ENCODE measurements at places on chromosomes 12 and 14.
A peak's percentile ranks its signal among the peaks of the same experiment; 100 is the strongest.

- DNase-seq, result no peak
Measured at GRCh38 chr12:66538970-66539369, 139.9 kb downstream of the GRIP1 start.

GRCh38 chr12:22657538-22657937 is 32.6 kb downstream of the ETNK1 start:
- DNase-seq, result no peak

DNA sequence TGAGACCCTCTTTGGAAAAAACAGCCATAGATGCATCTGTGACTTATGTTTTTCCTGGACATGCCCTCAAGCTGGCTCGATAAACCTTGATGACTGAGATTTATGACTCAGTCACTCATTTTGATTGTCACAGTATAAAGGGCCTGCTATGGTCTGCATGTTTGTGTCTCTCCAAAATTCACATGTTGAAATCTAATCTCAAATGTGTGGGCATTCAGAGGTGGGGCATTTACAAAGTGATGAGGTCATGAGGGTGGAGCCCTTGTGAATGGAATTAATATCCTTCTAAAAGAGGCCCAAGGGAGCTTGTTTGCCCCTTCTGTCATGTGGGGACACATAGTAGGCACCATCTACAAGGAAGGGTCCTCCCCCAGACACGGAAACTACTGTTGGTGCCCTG is 372.9 kb downstream of the APAF1 start:
- no peak for DNase-seq

DNA sequence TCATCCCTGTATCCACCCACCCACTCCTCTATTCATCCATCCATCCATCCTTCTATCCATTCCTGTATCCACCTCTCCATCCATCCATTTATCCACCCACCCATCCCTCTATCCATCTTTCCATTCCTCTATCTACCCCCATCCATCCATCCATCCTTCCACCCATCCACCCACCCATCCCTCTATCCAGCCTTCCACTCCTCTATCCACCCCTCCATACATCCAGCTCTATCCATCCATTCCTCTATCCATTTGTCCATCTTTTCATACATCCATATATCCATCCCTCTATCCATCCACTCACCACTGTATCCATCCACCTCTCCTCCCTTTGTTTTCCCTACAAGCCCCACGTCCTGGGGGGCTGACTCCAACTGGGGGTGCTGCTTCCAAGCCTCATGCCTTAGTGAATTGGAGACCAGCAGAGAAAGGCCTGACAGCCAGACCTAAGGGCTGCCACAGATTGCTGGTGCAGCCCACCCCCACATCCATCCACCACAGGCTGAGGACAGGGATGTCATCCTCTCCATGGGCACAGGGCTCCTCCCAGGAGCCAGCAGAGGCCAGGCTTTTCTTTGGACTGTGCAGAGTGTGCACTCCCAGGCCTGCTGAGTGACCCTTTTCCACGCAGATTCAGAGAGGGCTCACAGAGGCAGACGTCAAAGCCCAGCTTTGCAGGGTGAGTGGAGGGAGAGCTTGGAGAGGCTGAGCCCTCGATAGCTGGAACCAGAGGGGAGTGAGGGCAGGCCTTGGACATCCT is 18.9 kb upstream of the GPR132 start:
- DNase-seq, result no peak

GRCh38 chr14:60184146-60184904 is 19.1 kb upstream of the DHRS7 start:
- DNase-seq, result peak; percentile 56

- no peak for DNase-seq
Measured at GRCh38 chr12:123358035-123358434, 6.6 kb downstream of the SBNO1 start.

- no peak for DNase-seq
Measured at GRCh38 chr14:75648066-75648838, 12.4 kb downstream of the ERG28 start.

DNA sequence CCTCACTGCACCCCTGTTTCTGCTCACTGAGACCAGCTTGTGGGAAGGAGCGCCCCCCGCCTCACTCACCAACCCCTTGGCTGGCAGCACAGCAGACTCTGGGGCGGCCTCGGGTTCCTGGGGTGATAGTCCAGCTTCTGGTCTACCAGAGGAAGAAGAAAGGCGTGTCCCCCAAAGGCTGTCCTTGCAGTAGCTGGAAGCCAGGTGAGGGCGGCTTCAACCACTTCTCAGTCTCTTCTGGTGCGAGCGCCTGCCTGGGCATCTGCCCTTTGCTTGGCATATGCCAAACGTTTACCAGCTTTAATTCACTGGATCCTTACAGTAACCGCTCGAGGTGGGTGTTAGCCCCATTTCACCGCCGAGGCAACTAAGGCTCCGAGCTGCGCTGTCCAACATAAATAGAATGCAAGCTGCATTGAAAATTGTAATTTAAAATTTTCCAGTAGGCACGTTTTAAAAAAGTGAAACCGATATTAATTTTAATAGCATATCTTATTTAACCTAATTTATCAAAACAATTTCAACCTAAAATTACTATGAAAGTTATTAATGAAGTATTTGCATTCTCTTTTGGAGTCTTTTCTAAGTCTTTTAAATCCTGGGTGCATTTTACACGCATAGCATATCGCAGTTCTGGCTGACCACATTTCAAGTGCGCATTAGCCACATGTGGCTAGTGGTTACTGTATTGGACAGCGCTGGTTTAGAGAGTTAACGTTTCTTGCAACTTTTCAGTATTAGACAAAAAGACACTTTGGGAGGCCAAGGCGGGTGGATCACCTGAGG is 872 bp downstream of the FAM177A1 start:
- DNase-seq, result no peak

DNA sequence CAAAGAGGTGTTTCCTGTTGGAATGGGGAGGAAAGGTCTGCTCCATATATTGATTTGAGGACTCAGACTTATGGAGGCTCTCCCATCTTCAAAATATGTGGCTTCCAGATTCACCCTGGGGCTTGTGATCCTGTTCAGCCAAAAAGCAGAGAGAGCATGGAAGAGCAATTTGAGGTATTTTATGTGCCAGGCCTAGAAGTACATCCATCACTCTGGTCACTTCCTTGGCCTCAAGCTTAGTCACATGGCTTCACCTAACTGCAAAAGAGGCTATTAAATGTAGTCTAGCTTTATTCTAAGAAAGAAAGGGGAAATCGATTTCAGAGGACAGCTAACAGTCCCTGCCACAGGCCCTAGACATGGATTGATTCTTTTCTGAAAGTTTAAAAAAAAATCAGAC is 86.2 kb downstream of the C12orf50 start:
- no peak for DNase-seq

DNA sequence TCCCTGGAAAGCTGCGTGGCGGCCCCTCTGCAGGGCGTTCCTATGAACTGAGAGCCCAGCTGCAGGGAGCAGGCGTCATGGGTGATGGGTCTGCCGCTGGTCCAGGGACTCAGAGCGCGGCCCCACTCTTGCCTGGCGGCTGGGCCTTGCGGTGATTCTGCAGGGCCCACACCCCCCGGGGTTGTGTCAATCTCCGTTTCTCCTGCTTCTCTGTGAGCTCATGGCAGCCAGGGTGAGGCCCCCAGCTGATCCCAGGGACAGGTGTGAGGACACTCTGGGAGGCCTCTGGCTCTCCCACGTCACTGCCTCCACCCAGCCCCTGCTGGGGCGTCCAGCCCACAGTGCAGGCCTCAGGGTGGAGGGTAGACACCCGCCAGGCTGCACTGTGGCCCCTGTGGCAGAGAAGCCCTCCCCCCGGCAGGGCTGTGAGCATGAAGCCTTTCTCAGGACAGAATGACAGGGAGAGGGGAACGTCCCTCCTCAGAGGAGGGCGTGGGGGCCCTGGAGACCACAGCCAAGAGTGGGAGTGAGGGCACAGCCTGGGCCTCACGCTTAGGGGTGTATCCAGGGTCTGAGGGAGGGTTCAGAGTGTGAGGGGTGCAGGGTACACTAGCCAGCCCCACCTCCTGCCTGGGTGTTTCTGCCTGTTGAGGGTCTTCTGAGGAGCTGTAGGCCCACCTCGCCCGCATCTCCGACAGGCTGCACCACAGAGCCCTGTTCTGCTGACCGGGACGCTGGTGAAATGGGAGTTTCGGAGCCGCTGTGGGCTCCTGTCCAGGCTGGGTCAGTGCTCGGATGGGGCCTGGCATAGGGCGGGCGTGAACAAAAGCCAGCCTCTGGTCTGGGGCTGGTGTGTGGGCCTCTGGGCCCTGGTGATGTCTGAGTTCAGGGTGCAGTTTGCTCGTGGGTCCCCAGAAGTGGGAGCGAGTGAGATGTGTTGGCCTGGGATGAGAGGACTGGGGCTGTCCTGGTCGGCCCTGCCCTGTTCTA is 26.7 kb upstream of the CRIP2 start:
- no peak for DNase-seq

DNA sequence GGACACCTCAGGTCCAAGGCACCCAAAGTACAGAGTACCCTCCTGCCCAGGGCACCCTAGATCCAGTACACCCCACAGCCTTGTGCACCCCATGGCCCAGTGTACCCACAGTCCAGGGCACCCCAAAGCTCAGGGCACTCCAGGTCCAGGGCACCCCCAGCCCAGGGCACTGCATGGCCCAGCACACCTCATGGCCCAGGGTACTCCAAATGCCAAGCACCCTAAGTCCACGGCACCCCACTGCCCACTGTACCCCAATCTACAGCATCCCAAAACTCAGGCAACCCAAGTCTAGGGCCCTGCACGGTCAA is 6.0 kb downstream of the JAG2 start:
- DNase-seq, result no peak

DNA sequence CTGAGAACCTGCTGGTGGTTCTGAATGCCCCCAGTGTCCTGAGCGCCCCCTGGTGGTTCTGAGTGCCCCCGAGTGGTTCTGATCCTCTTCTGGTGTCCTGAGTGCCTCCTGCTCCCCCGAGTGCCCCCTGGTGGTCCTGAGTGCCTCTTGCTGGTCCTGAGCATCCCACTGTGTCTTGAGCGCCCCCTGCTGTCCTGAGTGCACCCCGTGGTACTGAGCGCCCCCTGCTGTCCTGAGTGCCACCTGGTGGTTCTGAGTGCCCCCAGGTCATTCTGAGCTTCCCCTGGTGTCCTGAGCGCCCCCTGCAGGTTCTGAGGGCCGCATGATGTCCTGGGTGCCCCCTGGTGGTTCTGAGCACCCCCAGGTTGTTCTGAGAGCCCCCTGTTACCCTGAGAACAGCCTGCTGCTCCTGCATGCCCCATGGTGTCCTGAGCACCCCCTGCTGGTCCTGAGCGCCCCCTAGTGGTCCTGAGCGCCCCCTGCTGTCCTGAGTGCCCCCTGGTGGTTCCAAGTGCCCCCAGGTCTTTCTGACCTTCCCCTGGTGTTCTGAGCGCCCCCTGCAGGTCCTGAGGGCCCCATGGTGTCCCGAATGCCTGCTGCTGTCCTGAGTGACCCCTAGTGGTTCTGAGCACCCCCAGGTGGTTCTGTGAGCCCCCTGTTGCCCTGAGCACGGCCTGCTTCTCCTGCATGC is 1165.4 kb downstream of the TMEM121 start:
- no peak for DNase-seq

- peak; percentile 93 for DNase-seq
Measured at GRCh38 chr14:65229748-65230728, 127.7 kb upstream of the MAX start.

DNA sequence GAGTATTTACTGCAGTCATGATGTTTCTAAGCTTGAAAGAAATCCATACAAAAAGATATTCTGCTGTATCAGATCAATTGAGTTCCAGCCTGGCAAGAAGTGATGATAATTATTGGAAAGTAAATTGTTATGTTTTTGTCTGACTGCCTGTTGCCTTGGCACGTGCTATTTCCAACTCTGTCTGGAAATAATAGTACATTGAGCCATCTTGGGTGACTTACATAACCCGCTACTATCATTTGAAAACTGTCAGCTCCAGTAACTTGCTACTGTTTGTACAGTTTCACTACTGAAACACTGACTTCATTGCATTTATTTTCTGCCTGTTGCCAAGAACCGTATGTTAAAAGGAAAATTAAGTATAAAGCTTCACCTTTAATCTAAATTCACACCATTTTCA is 318.6 kb downstream of the ITPR2 start:
- DNase-seq, result peak; percentile 15

Measured in putamen (tissue), 1 donor.